Lung microvascular endothelial cell (primary cell): ENCODE measurements at places on chromosomes 7 and 10.

GRCh38 chr7:151225948-151226510 lies 976 bp downstream of the ABCF2 start:
- DNase-seq: no peak

GRCh38 chr7:674454-675410 lies 51.8 kb upstream of the DNAAF5 start:
- DNase-seq: peak; percentile 85

DNA sequence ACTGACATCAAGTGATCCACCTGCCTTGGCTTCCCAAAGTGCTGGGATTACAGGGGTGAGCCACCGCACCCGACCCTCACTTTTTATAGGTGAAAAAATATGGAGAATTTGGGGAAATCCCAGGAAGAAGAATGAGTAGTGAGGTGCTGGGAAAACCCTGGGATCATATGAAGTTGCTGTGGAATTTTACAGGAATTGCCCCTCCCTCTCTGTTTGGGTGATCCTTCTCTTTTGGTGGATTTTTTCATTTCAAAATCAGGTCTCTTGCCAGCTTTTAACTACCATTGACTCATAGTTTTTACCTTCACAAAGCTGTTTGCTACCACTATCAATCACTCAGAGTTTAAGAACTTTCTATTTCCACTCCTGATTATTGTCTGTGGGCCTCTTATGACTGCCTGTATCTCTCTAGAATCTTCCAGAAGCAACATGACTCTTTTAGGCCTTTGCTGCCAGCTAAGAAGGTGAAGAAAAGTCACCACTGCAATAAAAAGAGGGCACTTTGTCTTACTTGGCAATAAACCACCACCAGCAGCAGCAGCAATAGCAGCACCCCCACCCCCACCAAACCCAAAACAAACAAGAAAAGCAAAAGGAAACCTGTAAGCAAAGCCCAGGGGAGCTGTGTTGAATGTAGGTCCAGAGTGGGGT lies 4.0 kb upstream of the GIMAP8 start:
- DNase-seq: no peak

- no peak for DNase-seq
Observed at GRCh38 chr7:150784954-150785353, 15.2 kb downstream of the TMEM176B start.

DNA sequence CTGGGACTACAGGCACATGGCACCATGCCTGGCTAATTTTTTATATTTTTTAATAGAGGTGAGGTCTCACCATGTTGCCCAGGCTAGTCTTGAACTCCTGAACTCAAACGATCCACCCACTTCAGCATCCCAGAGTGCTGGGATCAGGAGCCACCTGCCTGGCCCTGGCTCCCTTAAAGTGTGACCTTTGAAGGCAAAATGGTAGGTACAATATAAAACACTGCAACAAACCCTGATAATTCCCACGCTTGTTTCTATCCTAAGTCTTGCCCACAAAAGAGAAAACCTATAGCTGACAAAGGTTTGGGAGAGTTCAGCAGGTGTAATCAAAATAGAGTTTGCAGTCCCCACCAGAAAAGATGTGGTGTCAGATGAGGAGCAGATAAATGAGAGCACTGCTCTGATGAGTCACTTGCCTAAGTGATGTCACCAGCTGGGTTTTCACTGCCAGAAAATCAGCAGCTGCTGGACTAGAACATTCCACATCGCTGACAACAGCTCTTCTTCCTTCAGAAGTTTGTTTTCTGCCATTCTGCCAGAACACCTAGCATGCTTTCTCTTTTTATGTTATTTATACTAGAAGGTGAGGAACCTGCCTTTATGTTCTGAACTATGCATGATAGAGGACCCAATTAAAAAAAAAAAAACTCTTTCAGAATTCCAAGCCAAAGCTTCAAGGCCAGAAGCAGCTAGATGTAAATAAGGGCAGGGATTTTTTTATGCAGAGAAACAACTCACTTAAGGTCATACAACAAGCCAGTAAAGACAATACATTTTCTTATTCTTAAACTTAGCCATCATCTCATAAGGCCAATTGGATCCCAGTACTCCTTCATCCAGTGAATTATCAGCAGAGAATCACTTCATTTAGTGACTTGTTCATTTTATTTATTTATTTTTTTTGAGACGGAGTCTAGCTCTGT lies 18.0 kb downstream of the PURB start:
- DNase-seq: peak; percentile 85

GRCh38 chr7:50864694-50865093 lies 82.0 kb upstream of the GRB10 start:
- DNase-seq: no peak

DNA sequence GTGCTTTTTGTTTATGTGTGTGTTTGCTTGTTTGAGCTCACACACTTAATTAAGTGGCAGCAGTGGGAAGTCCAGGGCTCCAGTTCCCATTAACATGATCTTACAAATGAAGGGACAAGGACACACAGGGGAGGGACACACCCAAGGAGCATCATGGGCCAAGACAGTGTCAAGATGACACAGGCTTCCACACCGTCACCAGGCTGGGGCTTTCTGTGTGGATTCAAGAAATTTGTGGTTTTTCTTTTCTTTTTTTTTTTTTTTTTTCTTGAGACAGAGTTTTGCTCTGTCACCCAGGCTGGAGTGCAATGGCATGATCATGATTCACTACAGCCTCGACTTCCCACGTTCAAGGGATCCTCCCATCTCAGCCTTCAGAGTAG lies 173.6 kb downstream of the KIAA1217 start:
- DNase-seq: no peak

- no peak for DNase-seq
Observed at GRCh38 chr10:97120370-97120769, 65.4 kb downstream of the SLIT1 start.

DNA sequence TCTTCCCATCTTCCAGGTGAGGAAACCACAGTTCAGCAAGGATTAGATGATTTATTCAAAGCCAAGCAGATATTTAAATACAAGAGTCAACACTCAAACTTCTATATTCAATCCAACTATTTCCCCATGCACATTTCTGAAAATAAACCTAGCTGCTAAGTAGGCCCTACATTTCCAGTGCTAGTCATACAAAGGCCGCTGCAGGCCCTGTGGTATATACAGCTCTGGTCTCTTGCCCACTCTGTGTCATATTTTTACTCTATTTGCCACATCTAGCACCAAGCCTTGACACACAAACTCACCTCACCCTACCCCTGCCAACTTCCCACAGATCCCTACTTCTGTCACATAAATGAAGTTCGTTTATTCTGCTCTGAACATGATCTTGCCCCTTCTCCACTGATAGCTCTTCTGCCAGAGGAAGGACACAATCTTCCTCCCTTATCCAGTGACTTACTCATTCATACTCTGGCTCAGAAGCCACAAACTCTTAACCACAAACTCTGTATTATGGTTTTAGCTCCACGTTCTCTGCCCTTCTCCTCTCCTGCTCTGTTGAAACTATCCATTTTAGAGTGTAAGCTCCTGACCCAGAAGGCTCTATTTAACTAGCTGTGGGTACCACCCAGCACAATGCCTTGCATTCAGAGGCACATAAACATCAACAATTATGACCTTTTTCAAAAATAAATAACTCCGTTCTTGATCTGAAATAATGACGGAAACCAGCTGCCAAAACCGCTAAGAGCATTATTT lies 180.7 kb downstream of the CPEB3 start:
- no peak for DNase-seq

- no peak for DNase-seq
Observed at GRCh38 chr7:92769394-92769699, 67.0 kb downstream of the CDK6 start.

DNA sequence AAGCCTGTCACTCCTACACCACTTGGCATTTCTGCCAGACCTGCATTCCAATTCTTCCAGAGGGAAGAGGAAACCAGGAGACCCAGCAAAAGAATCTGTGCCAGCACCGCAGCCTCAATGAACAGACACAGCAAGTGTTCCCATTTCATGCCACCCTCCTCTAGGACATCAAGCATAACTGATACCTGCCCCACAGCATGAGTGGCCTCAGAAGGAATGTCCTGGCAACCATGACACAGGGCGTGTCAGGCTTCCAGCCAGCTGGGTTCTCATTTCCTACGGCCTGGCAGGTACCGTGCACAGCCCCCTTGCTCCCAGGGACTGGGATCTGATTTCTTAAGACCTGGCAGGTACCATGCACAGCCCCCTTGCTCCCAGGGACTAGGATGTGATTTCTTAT lies 7.8 kb downstream of the MAD1L1 start:
- no peak for DNase-seq

DNA sequence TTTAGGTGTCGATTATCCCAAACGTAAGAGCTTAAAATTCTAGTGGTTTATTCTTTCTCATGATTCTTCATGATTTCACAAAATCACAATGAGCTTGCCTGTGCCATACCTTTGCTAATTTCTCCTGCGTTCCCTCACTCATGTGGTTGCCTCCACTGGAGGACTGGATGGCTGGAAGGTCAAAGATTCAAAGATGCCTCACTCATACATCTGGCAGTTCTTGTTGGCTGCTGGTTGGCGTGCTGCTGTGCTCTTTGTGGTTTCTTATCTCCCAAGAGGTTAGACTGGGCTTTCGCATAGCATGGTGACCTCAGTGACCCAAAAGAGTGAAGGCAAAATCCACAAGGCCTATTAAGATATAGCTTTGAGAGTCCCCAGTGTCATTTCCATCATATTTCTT lies 877.6 kb upstream of the AUTS2 start:
- DNase-seq: no peak

- DNase-seq: no peak
Observed at GRCh38 chr7:4000139-4000538, 682.0 kb upstream of the FOXK1 start.

- DNase-seq: no peak
Observed at GRCh38 chr10:21417172-21417712, 108.2 kb downstream of the SKIDA1 start.

GRCh38 chr10:102705531-102705930 lies 8.7 kb downstream of the ARL3 start:
- no peak for DNase-seq

DNA sequence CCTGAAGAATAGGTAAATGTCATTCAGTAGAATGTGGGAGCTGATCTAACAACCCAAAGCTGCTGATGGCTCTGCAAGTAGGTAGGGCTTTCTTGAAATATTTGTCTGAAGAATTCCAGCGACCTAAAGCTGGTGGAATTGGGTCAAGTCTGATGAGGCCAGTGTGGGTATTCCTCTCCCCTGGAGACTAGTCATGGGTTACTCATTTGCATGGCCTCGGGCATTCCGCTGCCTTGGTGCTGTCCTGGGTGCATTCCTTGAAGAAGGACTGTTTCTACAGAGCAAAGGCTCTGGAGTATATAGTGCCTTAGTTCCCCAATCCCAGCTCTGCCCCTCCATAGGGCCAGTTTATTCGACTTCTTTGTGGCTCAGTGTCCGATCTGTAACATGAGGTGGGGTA lies 19.2 kb downstream of the PDK4 start:
- no peak for DNase-seq

DNA sequence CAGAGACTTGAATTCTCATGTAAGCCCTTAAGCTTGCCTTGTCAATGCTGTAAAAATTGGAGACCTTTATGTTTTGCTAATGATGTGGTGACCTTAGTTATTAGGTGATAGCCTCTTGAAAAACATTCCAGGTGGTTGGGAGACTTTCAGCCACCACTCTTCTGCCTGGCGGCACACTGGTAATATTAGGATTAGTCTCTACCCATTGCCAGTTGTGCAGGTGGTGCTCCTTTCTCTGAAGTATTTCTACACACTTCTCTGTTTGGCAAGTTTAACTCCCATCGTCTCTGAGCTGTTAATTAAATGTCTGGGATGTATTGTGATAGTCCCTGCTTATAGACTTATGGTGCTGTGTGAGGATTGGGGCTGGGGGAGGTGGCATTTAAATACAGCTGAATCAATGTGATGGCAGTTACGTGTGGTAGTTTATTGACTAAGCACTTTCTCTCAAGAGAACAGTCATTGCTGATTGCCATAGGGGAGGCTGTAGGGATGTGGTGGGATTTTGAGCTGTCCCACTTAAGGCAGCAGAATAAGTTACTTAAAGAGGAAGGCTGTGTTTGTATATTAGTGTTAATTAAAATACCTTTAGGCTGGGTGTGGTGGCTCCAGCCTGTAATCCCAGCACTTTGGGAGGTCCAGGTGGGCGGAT lies 61.7 kb downstream of the DAGLB start:
- DNase-seq: no peak

GRCh38 chr7:18317941-18318340 lies 177.6 kb upstream of the HDAC9 start:
- no peak for DNase-seq

- peak; percentile 20 for DNase-seq
Observed at GRCh38 chr7:98354511-98355249, 46.2 kb downstream of the BAIAP2L1 start.

- no peak for DNase-seq
Observed at GRCh38 chr7:115145512-115145911, 223.6 kb downstream of the MDFIC start.

GRCh38 chr7:129423700-129424410 lies 10.4 kb upstream of the STRIP2 start:
- no peak for DNase-seq

DNA sequence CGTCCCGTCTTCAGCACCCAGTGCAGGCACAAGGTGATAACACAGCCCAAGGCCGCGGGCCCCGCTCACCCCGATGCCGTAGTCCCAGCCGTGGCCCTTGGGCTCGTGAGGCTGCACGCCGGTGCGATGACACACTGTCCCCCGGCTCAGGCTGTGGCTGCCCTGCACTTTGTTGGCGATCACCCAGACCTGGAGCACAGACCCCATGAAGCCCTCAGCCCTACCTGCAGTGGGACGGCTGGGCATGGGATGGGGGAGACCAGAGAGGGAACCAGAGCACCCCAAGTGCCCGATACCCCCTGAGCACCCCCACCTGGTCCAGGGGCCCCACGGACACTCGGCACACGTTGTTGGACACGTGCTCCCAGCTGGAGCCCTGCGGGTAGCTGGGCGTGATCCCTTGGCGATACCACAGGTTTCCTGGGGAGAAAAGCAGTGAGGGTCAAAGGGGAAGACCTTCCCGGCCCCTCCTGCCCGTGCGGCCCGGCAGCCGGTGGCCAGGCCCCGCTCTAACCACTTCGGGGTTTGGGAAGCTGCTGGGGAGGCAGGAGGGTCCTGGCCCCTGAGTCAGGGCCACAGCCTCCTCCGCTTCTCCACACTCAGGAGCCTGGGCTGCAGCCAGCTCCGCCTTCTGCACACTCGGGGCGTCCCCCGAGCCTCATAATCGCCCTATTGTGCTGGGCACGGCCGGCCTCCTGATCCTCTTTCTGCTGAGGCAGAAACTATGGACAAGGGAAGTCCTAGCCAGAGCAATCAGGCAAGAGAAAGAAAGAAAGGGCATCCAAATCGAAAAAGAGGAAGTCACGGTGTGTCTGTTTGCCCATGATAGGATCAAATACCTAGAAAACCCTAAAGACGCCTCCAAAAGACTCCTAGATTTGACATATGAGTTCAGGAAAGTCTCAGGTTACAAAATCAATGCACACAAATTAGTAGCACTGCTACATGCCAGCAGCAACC lies 6.7 kb downstream of the BHLHA15 start:
- no peak for DNase-seq

- DNase-seq: no peak
Observed at GRCh38 chr7:6130007-6130587, 98.9 kb downstream of the ANKRD61 start.

GRCh38 chr10:61618388-61618961 lies 44.3 kb upstream of the CABCOCO1 start:
- peak; percentile 8 for DNase-seq

GRCh38 chr7:141381794-141382427 lies 169.3 kb upstream of the AGK start:
- no peak for DNase-seq
